ENCODE measurements at places on chromosomes 7 and 10. TPM values are rescaled to one million over a fixed set of nuclear protein-coding genes. Genes with fewer than 3 reads are reported as not detected.

AQP1 gene
- total RNA-seq, result 2.8 TPM

CCT6A gene
- 193 TPM for total RNA-seq

TUBAL3 gene
- not detected for total RNA-seq

MMP21 gene
- total RNA-seq, result 0.09 TPM

FRMPD2 gene
- not detected for total RNA-seq

PAX2 gene
- not detected for total RNA-seq

SAMD9L gene
- 22.6 TPM for total RNA-seq

ANKRD30A gene
- not detected for total RNA-seq

TBX20 gene
- total RNA-seq, result 6.4 TPM

FGL2 gene
- 39.3 TPM for total RNA-seq

ALOX5 gene
- not detected for total RNA-seq

CCDC7 gene
- total RNA-seq, result 15.8 TPM

NPSR1 gene
- not detected for total RNA-seq

STYXL1 gene
- 22.2 TPM for total RNA-seq

FKBP6 gene
- total RNA-seq, result not detected

MYL10 gene
- not detected for total RNA-seq

CALML3 gene
- not detected for total RNA-seq

SRPK2 gene
- 45.0 TPM for total RNA-seq

C7orf57 gene
- total RNA-seq, result 0.09 TPM

SNX10 gene
- total RNA-seq, result 2.5 TPM

ABCC2 gene
- total RNA-seq, result 0.98 TPM

TMEM270 gene
- not detected for total RNA-seq

CNTNAP2 gene
- total RNA-seq, result not detected

FAM204A gene
- total RNA-seq, result 103 TPM

SFRP5 gene
- total RNA-seq, result not detected

ATG9B gene
- total RNA-seq, result 0.98 TPM

NEUROG3 gene
- not detected for total RNA-seq

ATP5F1C gene
- total RNA-seq, result 96.4 TPM

RNF32 gene
- total RNA-seq, result 0.54 TPM

SUPV3L1 gene
- 67.4 TPM for total RNA-seq

SPAM1 gene
- not detected for total RNA-seq

GBX1 gene
- not detected for total RNA-seq

HIF1AN gene
- total RNA-seq, result 12.9 TPM

SYNPO2L gene
- total RNA-seq, result not detected

C10orf67 gene
- not detected for total RNA-seq

VENTX gene
- total RNA-seq, result not detected

Measured in fibroblast of the aortic adventitia (primary cell).